ENCODE measurements at places on chromosomes 2 and 18. TPM values are rescaled to one million over a fixed set of nuclear protein-coding genes. Genes with fewer than 3 reads are reported as not detected.

Gene SLC9A4
- polyA plus RNA-seq, result not detected

Gene SETBP1
- 0.04 TPM for polyA plus RNA-seq

Gene CHN1
- 0.17 TPM for polyA plus RNA-seq

Gene CROCC2
- polyA plus RNA-seq, result not detected

Gene B3GNT7
- not detected for polyA plus RNA-seq

Gene CRACDL
- not detected for polyA plus RNA-seq

DNA sequence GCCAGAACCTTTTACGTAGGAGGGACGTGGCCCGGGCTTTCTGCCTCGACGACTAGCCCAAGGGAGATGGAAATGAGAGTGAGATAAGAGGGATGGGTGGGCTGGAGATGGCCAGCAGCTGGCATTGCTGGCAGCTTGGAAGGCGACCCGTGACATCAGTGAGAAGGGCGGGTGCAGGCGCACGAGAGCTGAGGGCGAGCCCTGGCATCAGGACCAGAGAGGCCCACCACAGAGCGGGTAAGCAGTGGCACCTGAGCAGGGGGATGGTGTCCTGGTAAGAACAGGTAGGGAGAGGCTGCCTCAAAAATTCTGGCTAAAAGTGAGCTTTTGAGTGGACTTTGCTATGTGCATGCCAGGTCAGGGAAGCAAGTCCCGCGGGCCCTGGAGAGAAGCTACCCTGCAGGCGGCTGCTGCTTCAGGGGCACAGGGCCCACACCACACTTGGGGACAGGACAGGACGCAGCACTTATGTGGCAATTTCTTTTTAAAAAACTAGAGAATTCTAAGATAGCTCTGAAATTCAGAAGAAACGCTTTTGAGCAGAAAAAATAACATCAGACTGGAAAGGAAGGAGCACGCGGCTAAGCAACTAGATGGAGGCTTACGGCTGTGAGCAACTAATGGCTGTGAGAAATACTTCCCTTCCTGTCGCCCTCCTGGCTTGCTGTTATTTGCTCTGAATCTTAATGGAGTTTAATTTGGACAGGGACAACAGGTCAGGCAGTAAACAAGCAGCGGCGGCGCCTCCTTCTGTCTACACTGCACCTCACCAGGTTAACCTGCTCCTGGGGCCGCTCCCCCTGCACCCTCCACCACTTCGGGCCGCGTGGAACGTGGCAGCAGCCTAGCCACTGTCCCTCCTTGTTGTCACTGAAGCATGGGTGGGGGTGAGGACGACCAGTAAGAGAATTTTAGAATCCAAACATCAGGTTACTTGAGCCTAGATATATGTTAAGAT, 20.5 kb downstream of the THAP4 start:
- no peak for DNase-seq
- no peaks in the 10 kb centered on the region for H3K27me3 ChIP-seq
- H3K36me3 ChIP-seq, result peaks cover 35% of the 10 kb centered on the region
- no peak overlapping the region for H3K4me3 ChIP-seq

GRCh38 chr2:136242100-136242499, 124.2 kb upstream of the CXCR4 start:
- H3K4me3 ChIP-seq, result no peak overlapping the region
- no peak for DNase-seq
- H3K27ac ChIP-seq, result no peak overlapping the region
- 0 out of 3 replicates have a peak, but pooled peaks cover 2% of the 10 kb centered on the region for H3K27me3 ChIP-seq
- no peaks in the 10 kb centered on the region for H3K4me1 ChIP-seq

DNA sequence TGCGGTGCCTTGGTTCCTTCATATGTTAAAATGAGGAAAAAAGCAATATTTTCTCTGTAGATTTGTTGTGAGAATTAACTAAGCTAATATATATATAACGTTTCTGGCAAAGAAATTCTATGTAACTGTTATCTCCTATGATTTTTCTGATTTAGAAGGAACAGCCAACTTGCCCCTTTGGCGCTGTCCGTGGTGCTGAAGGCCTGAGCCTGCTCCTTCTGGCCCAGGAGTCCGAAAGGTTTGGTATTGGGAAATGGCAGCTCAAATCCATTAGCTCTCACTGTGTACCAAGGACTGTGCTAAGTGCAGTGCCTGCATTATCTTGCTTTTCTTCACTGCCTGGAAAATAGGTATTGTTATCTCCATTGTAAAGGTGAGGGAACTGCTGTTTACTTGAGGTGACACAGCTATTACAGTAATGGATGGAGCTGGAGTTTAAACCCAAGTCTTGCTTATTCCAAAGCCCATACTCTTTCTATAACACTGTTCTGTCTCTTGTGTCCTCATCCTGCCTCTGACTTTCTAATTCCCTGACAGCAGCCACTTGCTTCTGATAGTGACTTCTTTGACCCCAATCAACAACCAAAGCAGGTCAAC, 52.2 kb downstream of the C1QL2 start:
- peak; percentile 27 for DNase-seq
- H3K27ac ChIP-seq, result no peak overlapping the region
- H3K4me1 ChIP-seq, result no peaks in the 10 kb centered on the region

- DNase-seq, result no peak
- no peaks in the 10 kb centered on the region for H3K27me3 ChIP-seq
- no peak overlapping the region for H3K4me3 ChIP-seq
- no peaks in the 10 kb centered on the region for H3K4me1 ChIP-seq
Measured at GRCh38 chr2:5908071-5908470, 215.9 kb downstream of the SOX11 start.

DNA sequence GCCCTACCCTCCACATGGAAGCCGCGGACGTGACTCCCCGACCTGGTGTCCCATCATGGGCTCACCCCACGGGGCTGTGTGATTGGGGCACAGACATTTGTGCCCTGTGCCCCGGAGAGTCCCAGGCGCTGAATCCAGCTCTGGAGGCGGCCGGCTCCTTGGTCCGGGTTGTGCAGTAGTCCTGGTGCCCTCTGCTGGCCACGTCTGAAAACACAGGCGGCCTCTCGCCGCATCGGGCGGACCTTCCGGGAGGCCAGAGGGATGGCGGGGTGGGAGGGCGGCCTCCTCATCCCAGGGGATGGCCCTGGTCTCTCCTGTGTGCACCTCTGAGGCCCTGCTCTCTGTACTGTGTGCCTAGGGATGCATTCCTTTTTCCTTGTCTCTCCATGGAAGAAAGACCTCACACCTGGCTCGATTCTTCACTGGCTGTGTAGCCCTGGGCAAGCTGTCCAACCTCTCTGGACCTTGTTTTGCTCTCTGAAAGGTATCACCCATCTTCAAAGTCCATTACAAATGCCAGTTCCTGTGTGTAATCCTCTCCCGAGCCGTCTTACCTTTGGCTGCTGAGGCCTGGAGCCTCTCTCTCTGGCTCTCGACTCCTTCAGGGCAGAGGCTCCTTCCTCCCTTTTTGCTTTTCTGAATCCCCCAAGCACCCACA, 27.6 kb downstream of the CELF4 start:
- H3K27ac ChIP-seq, result no peak overlapping the region
- peaks cover 19% of the 10 kb centered on the region for H3K27me3 ChIP-seq
- no peaks in the 10 kb centered on the region for H3K36me3 ChIP-seq

DNA sequence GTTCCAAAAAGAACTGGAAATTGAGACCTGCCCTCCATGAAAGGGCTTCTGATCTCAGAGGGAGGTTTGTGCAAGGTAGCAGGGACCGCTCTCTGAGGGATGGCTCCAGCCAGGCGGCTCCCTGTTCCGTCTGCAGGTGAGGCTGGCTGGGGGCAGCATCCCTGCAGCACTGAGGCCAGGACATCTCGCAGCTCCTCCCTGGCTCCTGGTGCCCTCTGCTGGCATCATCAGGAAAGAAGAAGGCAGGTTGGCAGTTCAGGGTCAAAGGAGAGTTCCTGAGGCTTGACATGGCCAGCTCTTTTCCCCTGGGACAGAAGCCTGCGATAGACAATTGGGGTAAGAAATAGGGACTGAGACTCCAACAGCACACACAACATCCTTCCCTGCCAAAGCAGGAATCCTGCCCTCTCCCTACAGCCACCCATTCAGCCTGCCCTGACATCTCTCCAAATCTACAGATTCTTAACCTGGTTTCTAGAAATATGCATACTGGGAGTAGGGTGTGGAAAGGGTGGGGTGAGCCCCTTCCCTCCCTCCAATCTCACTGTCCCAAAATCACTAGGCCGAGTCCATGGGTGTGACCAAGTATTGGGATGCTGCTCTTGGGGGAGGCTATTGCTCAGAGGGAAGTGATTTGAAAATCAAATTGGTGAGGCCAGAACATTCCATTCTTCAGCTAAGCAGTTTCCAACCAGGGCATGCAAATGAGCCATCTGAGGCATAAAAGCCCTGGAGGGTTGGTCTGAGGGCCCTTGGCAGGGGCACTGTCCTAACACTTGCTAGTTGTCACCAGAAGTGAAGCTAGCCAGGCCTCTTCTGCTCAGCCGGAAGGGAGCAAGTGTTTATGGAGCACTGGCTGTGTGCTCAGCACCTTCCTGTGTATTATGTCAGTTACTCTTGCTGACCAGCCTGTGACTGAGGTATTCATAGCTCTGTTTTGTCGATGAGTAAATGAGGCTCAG, 185.4 kb downstream of the TFCP2L1 start:
- H3K4me1 ChIP-seq, result no peaks in the 10 kb centered on the region
- H3K27me3 ChIP-seq, result no peaks in the 10 kb centered on the region
- no peak overlapping the region for H3K27ac ChIP-seq
- no peak for DNase-seq
- no peaks in the 10 kb centered on the region for H3K36me3 ChIP-seq

DNA sequence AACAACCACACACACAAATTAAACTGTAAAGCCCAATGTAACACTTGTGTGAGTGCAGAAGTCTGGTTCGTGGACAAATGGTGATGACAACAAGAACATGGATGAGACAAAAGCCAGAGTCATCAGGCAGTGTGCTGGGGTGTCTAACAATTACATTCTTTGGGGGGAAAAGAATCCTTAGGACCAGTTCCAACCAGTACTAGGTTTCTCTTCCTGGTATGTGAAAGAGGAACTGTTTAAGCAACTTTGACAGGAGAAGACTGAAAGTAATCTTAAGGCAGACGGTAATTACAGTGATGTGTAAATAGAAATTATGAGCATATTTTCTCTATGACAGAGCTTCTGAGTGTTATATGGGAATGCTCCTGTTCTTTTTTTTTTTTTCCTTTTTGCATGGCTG, 133.4 kb downstream of the AFF3 start:
- no peak overlapping the region for H3K27ac ChIP-seq
- peaks cover 33% of the 10 kb centered on the region for H3K27me3 ChIP-seq
- no peaks in the 10 kb centered on the region for H3K36me3 ChIP-seq
- H3K4me3 ChIP-seq, result no peak overlapping the region
- no peak for DNase-seq

- H3K36me3 ChIP-seq, result no peaks in the 10 kb centered on the region
- no peak for DNase-seq
- no peaks in the 10 kb centered on the region for H3K4me1 ChIP-seq
- no peak overlapping the region for H3K27ac ChIP-seq
- H3K27me3 ChIP-seq, result no peaks in the 10 kb centered on the region
Measured at GRCh38 chr2:140274891-140275290, 1494.7 kb upstream of the NXPH2 start.

DNA sequence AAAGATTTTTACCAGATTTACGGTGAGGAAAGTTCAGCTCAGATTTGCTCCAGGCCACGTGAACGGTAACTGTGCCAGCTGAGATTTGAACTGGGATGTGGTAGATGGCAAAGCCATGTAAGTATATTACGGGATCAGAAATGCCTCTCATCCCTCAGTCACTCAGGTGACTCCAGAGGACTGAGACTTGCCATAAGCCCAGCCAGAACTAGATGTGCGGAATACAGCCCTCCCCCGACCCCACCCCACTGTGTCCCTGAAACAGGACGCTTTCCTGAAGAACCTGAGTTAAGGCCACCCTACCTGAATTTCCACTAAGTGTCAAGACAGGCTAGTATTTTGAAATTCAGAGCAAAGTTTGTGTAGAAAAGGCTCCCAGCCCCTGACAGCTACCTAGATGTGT, 1.3 kb upstream of the FHL2 start:
- no peak for DNase-seq
- H3K27me3 ChIP-seq, result no peaks in the 10 kb centered on the region
- peaks cover 35% of the 10 kb centered on the region for H3K4me1 ChIP-seq
- H3K4me3 ChIP-seq, result no peak overlapping the region
- H3K27ac ChIP-seq, result no peak overlapping the region

Data from K562 (cell line).